Skin of body (tissue), 3 donors: ENCODE measurements at places on chromosomes 3 and 15. TPM values are rescaled to one million over a fixed set of nuclear protein-coding genes. Genes with fewer than 3 reads are reported as not detected.

- no peak for DNase-seq
Observed at GRCh38 chr15:29670998-29671981, 151.0 kb downstream of the TJP1 start.

EPHB3 gene
- total RNA-seq = 44.4 TPM

DNA sequence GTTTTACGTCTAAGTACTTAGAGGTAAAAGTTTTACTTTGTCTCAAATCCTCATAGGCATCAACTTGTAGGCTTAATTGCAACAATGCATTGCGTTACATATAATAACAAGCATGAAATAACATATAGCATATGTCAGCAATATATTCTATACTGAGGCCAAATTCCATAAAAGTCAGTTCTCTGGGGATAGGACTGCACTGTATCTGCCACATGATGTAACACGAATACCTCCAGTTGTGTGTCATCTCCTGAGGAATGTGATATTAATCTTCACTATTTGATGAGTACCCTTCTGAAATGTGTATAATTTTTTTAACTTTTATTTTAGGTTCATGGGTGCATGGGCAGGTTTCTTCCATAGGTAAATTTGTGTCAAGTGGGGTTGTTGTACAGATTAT, 126.4 kb downstream of the IMPG2 start:
- DNase-seq = peak; percentile 51

LSAMP gene
- 7.9 TPM for total RNA-seq

DNA sequence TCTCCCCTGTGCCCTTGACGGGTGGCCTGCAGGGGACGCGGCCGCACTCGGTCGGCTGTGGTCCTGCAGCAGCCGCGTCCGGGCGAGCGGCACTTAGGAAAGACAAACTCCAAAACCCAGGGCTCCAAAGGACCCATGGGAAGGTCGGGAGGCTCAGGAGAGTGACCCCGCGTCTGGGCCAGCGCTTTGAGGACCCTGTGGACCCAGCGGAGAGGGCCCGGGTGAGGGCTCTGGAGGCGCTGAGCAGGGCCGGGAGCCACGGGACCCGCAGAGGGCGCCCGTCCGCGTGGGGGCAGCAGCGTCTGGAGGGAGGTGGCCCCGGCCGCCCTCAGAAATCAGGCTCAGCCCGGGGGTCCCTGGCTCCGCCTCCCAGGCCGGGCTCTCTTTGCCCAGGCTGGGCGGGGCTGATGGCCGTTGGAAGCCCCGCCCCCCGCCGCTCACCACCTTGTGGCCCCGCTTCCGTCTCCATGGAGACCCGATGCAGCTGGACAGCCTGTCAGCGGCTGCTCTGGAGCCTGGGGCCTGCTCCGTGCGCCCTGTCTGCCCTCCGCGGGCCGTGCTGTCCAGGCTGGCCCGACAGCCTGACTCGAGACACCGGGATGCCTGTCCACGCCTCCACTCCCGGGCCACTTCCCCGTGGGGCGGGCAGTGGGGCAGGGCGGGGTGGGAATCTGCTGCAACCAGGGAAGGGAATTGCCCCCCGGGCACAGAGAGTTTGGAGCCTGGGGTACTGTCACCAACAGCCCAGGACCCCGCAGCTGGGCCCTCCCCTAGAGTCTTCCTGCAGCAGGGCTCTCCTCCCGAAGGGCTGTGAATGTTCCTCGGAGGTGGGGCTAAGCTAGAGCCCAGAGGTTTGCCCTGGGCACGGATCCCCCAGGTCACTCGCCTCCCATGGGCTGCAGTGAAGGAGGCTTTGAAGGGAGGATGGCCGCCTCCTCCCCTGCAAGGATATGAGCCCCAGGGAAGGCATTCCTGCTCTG, 34.8 kb upstream of the RPL32 start:
- no peak for DNase-seq

DNA sequence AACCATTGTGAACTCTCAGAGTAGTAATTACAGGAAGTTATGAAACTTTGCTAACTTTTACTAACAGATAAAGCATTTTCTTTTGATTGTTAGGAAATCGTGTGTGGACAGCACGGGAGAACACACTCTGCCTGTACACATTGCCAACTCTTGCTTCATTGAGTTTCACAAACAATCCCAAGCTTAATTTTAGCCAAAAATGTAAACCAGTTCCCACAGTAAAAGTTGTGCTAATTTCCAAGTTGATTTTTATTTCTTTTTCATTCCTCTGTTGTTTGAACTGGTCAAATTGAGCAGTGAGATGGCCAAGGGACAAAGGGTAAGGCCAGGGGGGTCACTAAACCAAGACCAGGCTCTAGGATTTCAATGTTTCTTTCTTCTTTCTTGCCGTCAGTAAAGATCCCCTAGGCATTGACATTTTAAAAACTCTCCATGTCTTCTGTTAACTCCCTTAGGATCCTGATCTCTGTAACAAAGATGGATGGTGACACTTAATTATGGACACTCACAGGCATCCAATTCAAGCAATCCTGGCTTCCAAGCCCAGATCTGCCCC, 414.9 kb downstream of the RBMS3 start:
- DNase-seq = peak; percentile 76

ZBBX gene
- not detected for total RNA-seq

GRCh38 chr3:45939341-45939771, 3.9 kb upstream of the CXCR6 start:
- DNase-seq = no peak

- no peak for DNase-seq
Observed at GRCh38 chr3:100932491-100932890, 60.7 kb downstream of the ABI3BP start.

MAP6D1 gene
- 1.2 TPM for total RNA-seq

- no peak for DNase-seq
Observed at GRCh38 chr3:56222866-56223265, 245.4 kb downstream of the ERC2 start.

GRCh38 chr3:192155194-192155593, 572.1 kb downstream of the FGF12 start:
- no peak for DNase-seq

DNA sequence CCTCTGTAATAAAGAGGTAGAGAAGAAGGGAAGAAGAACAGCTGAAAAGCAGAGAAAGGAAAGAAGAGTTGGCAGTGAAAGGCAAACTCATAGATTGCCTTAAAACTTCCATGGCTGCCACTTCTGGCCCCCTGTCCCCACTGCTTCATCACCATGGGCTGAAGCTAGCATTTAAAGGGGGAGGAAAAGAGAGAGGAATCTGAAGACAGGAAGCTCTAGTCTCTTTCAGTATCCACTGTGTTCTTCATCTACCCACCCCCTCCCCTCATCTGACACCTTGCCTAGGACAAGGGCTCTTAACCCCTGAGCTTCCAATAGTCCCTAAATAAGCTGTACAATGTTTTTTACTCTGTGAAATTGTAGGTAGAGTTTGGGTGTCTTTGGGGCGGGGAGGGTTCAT, 60.6 kb downstream of the ALCAM start:
- no peak for DNase-seq

FGF7 gene
- total RNA-seq = 44.2 TPM

GRCh38 chr15:41423979-41424659, 7.2 kb downstream of the RTF1 start:
- no peak for DNase-seq
